ENCODE measurements at places on chromosomes 5 and 9.

- DNase-seq, result no peak
Observed at GRCh38 chr5:92181656-92182055, 798.5 kb upstream of the ARRDC3 start.

GRCh38 chr5:171593401-171593800, 174.0 kb downstream of the FGF18 start:
- no peak for DNase-seq

GRCh38 chr9:98854266-98854665, 46.8 kb downstream of the GALNT12 start:
- DNase-seq, result no peak

DNA sequence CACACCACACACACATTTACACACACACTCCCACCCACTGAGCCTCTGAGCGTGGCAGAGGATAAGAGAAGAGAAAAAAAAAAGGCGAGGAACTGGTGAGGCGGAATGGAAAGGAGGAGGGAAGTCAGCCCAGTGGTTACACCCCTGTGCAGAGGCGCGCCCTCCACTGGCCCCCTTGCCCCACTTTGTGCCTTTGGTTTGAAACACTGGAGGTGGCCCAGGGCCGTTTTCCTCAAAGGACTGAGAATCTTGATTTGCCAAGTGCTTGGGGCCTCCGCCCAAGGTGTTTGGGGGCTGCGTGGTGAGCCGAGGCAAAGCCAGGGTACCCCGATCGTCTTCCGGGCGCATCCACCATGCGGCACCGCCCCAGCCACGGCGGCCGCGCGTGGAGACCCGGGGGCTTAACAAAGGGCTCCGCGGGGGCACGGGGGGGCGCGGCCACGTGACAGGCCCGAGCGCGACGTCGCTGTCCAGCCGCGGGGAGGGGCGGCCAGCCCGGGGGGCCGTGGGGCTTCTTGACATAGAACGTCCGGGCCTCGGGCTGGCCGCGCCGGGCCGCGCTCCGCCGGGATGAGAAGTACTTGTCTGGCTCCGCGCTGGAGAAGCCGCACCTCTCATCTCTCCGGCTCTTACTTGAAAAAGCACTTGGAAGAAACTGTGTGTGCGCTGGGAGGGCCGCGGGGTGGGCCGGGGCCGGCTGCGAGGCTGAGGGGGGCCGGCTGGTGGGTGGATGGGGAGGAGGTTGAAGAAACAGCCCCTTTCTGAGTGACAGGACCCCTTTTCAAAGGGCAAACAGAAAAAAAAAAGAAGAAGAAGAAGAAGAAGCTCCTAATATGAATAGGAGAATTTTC, 21.0 kb downstream of the NR2F1 start:
- DNase-seq, result no peak

GRCh38 chr9:38697776-38698300, 22.1 kb downstream of the FAM240B start:
- DNase-seq, result no peak

GRCh38 chr9:93633492-93634221, 57.3 kb downstream of the PHF2 start:
- no peak for DNase-seq

- DNase-seq, result no peak
Observed at GRCh38 chr9:68417762-68418161, 61.4 kb downstream of the PGM5 start.

- no peak for DNase-seq
Observed at GRCh38 chr9:123438821-123439220, 82.8 kb downstream of the CRB2 start.

- no peak for DNase-seq
Observed at GRCh38 chr9:114023961-114024360, 54.1 kb downstream of the AMBP start.

DNA sequence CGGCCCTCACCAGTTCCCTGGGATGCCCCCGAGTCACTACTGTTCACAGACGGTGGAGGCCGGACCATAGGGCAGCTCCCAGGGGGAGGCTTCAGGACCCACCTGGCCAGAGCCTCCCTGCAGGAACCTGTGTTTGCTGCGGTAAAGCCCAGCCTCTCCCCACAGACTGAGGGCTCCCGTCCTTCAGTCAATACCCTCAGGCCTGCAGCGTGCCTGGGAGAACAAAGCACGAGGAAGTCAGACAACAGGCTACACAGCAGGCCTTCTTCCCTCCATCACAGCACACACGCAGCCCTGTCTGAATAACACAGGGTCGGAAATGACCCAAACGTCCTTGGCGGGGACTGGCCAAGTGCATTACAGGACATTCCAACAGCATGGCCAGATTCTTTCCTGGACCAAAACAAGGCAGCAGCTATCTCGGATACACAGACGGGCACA, 34.4 kb downstream of the COL23A1 start:
- no peak for DNase-seq

- DNase-seq, result peak; percentile 53
Observed at GRCh38 chr9:131732636-131733289, 7.1 kb downstream of the RAPGEF1 start.

DNA sequence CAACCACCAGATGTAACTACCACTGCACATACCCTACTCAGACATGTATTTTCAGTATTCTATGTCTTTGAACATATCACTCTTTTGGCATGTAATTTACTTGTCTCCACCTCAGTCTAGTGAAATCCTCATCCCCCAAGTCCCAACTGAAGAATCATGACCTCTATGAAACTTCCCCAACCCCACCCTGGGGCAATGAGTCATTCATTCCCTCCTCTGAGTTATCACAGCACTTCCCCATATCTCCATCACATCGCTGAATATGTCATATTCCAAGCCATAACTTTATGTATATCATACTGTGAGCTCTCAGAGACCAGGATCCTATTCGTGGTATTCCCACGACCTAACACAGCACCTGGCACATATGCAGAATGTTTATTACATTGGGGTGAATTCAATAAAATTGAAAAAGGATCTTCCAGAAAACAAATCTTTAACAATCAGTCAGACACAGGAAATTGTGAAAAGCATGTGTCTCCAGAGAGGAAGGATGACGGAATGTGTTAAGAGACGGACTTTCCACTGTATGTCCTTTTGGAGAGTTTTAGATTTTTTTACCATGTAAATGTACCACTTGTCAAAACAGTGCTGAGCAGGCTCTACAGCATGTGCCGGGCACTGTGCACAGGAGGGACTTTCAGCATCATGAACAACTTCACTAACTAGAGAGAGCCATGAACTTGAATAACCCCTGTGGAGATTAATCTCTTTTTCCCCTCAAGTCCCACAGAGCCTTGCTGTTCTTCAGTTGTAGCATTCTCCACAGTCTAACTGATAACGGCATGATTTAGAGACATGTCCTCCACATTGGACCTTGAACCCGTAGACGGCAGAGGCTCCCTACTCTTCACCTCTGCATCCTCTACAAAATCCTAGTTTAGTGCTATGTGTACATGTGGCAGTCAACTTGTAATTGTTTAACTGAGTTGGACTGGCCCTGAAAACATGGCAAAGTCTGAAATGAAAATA, 213.5 kb downstream of the GLIS3 start:
- no peak for DNase-seq

All from Ammon's horn (tissue), 1 donor.